ENCODE measurements at places on chromosomes 16 and 17.
A peak's percentile ranks its signal among the peaks of the same experiment; 100 is the strongest.

DNA sequence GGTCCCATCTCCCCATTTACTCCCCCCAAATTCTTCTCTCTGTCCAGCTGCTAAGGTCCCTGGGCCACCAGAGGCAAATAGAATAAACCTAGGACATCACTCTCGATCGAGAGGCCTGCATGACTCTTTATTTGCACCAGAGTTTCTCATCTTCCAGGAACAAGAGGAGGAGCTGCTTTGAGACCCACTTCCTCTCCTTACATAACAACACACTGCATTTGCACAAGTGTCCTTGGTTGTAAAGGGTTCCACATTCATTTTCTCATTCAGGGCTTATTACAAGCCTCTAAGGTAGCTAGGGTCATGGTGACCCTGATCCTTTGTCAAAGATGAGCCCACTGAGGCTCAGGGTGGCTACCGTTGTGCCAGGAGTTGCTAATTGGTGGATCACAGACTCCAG is 38.1 kb upstream of the RHOT1 start:
- no peak for DNase-seq

GRCh38 chr17:57145347-57145746 is 60.3 kb downstream of the AKAP1 start:
- DNase-seq, result no peak

GRCh38 chr17:63406689-63407330 is 39.3 kb downstream of the CYB561 start:
- peak; percentile 76 for DNase-seq

DNA sequence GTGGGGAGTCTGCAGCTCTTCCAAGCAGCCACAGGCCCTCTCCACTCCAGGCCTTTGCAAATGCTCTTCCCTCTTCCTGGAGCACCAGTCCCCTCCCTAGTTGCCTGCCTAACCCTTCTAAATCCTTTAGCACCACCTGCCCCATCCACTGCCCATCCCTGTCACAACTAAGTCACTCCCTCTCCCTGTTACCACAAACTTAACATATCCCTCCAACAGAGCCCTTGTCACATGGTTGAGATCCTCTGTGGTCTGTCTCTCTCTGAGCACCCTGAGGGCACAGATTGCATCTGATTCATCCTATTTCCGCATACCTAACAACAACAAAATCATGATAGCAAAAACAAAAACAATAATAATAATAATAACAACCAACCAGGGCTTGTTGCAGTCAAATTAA is 11.0 kb upstream of the BEAN1 start:
- DNase-seq, result no peak

- DNase-seq, result no peak
Observed at GRCh38 chr17:49739641-49740271, 24.2 kb downstream of the FAM117A start.

GRCh38 chr16:54931120-54932014 is 702 bp downstream of the IRX5 start:
- DNase-seq, result no peak

GRCh38 chr16:57529391-57530103 is 6.8 kb downstream of the CCDC102A start:
- no peak for DNase-seq

DNA sequence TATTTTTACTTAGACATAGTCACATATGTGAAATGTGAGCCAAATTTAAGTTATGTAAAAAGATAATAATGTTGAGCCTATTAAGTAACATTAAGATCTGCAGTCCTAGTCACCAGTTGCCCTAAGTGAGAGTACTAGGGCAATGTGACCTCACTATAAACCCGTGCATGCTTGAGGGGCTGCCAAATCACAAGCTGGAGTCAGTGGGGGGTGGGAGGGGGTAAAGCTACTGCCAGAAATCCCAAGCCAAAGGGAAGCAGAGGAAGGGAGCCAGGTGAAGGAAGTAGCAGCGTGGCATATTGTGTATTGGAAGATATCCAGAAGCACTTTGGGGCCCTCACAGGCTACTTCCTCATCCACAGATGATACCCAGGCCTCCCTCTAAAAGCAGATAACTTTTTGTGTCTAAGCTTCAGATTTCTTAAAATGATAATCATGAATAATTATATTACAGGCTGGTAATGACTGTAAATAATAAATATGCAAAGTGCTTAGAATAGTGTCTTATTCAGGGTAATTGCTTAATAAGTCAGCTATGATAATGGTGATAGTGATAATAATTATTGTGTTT is 134.1 kb downstream of the CA10 start:
- peak; percentile 16 for DNase-seq

DNA sequence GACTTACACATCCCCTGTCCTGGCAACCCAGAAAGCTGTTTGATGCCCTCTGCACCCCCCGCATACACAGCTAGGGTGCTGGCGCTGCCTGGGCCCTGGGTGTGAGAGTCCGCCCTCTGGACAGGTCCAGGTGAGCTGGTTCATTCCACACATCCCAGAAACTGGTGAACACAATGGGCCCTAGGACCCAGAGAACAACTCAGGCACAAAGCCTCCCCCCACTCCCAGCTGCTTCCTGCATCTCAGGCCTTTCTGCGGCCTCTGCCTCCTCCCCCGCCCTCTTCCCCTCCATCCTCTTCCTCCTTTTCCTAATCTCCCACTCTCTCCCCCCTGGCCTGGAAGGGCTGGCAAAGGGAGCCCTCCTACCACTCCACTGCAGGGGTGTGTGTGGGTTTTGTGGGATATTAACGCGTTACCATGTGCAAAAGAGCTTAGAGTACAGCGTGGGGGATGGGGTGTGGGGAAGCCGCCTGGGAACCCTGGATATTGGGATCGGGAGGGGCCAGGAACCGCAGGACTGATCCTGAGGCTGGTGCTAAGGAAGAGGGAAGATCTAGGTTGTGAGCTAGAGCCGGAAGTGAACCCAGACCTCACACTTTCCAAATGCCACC is 1.6 kb upstream of the PPP1R9B start:
- DNase-seq, result no peak

DNA sequence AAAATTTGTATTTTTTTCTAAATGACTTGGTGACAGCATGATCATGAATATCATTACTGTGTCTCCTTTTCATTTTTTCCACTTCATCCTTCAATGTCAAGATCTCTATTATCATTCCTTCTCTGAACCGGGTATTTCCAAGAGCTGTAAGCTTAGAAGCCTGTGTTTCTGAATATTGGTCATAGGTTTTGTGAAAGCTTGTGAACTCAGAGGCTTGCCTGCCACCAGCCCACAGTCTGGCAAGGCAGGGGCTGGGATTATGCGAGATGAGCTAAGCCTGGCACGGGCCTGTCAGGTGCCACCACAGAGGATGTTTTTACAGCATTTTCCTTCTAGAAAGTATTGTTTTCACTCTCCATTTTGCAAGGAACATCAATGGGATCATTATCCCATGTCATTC is 92.8 kb downstream of the MYH10 start:
- DNase-seq, result no peak

DNA sequence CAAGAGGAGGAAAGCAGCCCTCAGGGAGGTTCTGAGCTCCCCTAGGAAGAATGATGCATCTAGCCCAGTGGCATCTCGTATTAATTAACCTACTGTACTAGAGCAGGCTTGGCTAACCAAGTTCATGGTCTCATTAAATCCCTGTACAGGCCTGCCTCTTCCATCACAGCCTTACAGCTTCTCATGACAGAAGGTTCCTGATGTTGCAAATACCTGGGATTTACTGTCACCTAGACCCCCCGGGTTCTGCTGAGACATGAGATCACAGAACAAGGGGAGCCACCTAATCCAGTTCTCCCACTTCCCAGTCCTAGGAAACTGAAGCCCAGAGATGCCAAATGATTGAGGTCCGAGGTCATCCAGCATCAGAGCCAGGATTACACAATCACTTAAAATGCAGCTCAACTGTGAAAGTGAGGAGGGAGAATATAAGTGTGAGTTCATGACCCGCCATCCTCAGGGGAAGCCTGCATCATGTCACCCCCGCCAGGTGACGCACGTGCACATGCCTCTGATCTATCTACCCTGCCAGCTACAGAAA is 23.9 kb downstream of the ACLY start:
- peak; percentile 79 for DNase-seq

DNA sequence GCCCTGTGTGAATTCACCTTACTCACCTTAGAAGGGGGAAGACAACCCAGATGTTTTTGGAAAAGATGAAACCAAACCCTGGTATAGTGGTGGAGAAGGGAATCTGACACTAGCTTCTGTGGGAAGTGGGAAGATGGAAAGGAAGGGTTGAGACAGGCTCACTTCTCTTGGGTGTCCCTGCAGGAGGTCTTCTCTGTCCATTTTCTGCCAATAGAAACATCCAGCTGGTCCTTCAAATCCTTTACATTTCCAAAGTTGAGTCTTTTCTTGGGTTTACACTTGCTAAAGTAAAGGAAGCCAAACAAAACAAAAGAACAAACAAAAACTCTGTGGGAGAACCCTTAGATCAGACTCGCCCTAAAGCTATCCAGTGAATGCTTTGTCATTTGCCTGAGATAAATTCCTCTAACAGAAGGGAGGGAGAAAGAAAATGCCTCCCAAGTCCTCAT is 10.2 kb downstream of the HOXB1 start:
- DNase-seq, result no peak

- no peak for DNase-seq
Observed at GRCh38 chr16:24071666-24072360, 184.3 kb upstream of the CACNG3 start.
